ENCODE measurements at places on chromosomes 12 and 14.
A peak's percentile ranks its signal among the peaks of the same experiment; 100 is the strongest.

DNA sequence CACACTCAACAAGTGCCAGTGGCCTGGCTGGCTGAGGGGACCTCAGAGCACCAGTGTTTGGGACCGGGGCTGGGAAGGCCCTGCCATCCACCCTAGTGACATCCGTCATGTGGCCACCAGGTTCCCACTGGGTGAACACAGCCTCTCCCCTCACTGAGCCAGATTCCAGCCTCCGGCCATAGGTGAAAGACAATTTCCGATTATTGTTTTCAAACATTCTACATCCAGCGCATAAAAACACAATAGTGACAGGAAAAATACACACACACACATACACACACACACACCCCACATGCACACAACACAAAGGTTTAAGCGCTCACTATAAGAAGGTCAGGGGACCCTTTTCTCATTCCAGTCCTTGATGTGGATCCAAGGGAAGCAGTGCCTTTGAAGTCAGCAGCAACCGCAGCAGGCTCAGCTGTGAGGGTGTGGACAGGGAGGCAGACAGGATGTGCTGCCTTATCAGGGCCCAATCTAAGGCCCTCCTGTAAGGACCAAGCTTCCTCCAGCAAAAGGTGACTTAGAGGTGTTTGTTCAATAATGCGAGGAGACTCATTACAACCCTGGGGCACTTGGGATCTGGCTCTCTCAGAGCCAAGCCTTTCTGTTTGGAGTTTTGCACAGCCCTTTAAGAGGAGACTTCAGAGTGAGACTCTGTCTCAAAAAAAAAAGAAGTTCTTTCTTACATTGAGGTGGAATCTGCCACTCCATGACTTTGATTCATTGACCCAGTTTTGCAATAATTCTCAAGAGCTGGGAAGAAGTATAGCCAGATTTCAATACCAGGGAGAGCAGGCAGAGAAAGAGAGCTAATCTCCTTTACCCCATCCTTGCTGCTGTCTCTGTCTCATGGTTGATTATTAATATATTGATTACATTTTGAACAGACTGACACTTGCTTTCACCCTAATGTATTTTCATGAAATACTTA lies 227.8 kb downstream of the ZFP36L1 start:
- no peak for DNase-seq

GRCh38 chr14:51472881-51473280 lies 178.8 kb upstream of the FRMD6 start:
- DNase-seq = no peak

- DNase-seq = no peak
Observed at GRCh38 chr12:106135075-106135474, 3.7 kb downstream of the NUAK1 start.

DNA sequence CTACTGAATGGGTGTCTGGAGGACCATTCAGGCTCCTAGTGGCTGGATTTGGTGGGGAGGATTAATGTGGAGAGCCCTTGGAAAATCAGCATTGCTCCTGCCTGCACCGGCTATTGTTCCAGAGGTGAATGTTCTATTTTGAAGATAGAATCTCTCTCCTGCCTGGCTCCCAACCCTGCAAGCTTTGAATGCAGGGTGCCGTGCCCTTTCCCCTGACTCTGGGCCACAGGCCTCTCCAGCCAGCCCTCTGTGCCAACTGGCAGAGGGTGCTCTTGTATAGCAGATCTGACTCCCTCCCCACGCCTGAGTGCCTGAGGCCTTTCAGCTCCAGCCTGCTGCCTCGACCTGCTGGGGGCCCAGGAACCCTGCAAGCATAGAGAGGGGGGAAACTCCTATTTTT lies 106.8 kb downstream of the TMEM260 start:
- no peak for DNase-seq

DNA sequence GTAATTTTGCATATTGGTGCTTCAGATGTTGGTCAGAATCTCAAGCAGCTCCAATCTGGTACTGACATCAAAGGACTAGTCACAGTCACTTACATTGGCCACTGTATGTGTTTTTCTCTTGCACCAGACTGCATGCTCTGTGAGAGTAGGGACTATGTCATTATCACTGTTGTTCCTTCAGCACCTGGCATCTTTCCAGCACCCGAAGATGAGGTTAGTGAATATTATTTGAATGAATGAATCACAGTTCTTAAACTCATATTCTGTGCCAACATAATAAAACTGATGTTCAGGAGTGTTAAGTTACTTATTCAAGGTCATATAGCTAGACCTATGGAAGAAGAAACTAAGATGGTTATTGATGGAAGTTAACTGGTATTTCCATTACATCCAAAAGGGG lies 204.5 kb upstream of the TBX3 start:
- no peak for DNase-seq

DNA sequence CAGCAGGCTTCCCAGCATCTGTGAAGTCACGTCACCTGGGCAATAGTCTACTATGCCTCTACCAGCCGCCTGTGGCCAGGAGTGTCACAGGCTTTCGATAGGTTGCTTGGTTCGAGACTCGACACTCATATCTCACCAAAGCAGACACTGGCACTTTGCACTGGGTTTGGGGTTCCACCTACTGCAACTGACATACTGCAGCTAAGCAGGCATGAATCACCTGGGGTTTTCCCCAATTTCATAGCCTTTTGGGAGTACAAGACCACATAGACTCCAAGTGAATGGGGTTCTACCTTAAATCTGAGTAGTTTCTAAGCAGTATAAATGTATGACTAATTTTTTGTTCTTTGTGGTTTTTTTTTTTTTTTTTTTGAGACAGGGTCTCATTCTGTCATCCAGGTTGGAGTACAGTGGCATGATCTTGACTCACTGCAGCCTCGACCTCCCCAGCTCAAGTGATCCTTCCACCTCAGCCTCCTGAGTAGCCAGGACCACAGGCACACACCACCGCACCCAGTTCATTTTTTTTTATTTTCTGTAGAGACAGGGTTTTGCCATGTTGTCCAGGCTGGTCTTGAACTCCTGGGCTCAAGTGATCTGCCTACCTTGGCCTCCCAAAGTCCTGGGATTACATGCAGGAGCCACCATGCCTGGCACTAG lies 32.1 kb downstream of the DMAC2L start:
- DNase-seq = peak; percentile 89

GRCh38 chr14:72924337-72924736 lies 1.9 kb upstream of the DCAF4 start:
- peak; percentile 56 for DNase-seq

GRCh38 chr12:3681595-3682061 lies 71.3 kb downstream of the CRACR2A start:
- no peak for DNase-seq

DNA sequence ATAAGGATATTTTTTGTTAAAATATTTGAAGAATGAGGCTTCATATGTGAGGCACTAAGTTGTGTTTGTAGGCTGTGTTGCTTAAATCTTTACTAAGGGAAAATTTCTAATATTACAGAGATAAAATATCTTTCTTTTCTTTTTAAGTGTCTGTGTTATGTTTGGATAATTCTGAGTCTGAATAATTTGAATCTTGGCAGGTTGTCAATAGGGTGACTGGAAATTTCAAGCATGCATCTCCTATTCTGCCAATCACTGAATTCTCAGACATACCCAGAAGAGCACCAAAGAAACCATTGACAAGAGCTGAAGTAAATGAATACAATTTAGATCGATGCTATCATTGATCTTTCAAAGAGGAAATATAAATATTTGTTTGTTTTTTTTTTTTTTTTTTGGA lies 29.4 kb downstream of the TMPO start:
- no peak for DNase-seq

DNA sequence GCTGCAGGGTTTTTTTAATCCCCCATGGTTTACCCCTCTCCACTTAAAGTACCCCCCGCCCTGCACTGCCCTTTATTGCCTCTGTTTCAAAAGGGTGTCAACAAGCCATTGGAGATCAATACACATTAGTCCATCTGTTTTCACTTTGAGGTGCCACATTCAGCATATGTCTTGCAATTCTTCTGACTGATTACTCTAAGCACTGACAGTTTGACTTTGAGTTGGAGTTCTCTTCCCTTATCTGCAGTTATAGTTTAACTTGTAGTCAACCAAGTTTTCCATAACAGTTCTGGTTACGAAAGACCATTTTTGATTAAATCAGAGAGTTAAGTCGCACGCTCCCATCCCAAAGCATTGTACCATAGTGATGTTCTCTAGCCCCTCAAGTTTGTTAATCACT lies 260.8 kb upstream of the TBX3 start:
- no peak for DNase-seq

DNA sequence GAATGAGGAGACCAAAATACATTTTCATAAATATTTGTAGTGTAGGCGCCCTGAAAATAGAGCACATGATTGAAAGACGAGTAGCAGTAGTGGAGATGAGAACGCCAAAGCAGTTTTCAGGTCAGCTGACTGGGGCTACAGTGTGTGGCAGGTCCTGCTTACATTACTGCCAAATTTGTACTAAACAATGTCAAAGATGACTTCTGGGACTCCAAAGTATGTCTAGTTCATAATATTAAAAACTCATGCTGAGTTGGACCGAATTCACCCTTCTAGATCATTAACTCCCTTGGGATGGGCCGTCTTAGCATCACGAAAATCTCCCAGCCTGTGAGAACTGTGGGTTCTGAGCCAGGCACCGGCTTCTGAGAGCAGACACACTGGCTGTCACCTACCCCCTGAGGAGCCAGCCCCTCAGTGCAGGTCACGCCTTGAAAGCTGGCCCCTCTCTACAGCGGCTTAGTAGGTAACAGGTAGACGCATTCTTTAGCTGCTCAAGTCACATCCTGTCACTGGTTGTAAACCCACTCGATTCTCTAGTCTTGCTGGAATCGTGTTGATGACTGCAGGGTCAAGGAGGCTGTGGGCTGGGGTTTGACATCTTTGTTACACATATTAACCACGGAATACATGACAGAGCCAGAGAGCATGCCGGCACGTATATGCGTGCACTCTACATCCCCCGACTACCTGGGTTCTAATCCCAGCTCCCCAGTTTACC lies 210.4 kb downstream of the ETV6 start:
- no peak for DNase-seq

DNA sequence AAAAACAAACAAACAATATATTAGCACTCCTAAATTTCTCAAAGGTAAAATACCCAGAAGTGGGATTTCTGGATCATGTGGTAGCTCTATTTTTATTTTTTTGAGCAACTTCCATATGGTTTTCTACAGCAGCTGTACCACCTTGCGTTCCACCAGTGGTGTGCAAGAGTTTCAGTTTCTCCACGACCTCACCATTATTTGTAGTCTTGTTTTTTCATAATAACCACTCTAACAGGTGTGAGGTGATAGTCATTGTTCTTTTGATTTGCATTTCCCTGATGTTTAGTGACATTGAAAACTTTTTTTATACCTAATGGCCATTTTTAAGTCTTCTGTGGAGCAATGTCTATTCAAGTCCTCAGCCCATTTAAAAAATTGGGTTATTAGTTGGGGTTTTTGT lies 127.3 kb upstream of the SLC38A2 start:
- DNase-seq = no peak

Data from hematopoietic multipotent progenitor cell treated with erythropoietin and hydrocortisone succinate and interleukin-3 and kit ligand, for 8 days (in vitro differentiated cells).